Naive thymus-derived CD4-positive, alpha-beta T cell (primary cell): ENCODE measurements at places on chromosomes 4 and X.

- no peak for DNase-seq
Measured at GRCh38 chrX:115419069-115419468, 129.6 kb downstream of the LUZP4 start.

- DNase-seq = no peak
Measured at GRCh38 chr4:103374758-103375157, 176.6 kb upstream of the CENPE start.

- DNase-seq = no peak
Measured at GRCh38 chr4:159937595-159937994, 834.7 kb downstream of the RAPGEF2 start.

- DNase-seq = no peak
Measured at GRCh38 chr4:13344216-13344615, 139.9 kb downstream of the RAB28 start.

DNA sequence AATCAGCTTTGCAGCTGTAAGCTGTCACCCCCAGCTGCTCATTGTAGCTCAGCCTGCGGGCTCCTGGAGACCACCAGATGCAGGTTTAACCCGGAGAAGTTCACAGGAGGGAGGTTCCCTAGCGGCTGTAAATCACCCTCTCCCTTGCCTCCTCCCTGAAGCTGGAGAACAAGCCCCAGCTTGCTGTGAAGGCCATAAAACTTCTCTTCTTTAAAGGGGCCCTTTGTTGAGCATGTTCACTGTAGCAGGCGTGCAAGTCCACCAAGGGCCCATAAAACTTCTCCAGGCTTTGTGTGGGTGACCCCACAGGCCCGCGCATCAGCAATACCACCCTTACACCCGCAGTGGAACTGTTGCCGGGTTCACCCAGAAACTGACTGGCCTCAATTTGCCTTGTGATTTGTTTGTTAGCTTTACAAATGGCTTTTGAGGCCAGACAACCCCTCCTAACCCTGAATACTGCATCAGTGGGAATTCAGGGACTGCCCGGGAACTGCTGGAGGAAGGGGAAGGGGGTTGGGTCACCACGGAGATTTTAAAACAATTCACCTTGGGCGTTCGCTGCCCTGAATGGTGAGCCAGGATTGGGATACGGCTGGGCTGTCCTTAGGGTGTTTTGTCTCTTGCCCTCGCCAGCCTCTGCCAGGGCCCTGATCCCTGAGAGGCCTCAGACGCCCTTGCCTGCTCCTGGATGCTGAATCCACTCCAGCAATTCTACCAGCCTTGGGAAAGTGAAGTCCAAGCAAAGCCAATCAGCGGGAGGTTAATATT, 49.5 kb upstream of the ATP6AP2 start:
- DNase-seq = no peak

DNA sequence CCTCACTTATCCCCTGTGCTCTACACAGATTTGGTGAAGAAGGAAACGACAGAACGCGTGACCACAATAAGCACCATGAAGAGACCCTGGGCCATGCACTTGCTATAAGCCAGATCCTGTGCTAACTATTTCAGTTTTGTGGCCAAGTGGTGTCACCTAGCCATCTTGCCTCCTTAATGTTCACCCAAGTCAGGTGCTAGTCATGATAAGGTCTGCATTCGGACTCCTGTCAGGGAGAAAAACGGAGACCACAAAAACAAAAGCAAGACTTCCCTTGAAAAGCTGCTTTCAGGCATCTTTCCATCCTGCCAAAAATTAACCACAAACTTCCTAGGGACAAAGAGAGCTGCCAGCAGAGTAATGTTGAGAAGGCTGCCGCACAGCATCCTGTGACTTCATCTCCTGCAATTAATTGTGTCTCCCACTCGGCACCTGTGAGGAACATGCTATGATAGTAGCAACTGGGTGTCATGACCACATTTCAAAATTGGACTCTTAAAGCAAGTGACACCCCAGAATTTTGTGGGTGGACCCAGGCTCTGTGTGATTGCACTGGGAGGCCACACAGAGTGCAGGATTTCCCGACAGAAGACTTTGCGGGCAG, 8.8 kb upstream of the IDS start:
- no peak for DNase-seq

DNA sequence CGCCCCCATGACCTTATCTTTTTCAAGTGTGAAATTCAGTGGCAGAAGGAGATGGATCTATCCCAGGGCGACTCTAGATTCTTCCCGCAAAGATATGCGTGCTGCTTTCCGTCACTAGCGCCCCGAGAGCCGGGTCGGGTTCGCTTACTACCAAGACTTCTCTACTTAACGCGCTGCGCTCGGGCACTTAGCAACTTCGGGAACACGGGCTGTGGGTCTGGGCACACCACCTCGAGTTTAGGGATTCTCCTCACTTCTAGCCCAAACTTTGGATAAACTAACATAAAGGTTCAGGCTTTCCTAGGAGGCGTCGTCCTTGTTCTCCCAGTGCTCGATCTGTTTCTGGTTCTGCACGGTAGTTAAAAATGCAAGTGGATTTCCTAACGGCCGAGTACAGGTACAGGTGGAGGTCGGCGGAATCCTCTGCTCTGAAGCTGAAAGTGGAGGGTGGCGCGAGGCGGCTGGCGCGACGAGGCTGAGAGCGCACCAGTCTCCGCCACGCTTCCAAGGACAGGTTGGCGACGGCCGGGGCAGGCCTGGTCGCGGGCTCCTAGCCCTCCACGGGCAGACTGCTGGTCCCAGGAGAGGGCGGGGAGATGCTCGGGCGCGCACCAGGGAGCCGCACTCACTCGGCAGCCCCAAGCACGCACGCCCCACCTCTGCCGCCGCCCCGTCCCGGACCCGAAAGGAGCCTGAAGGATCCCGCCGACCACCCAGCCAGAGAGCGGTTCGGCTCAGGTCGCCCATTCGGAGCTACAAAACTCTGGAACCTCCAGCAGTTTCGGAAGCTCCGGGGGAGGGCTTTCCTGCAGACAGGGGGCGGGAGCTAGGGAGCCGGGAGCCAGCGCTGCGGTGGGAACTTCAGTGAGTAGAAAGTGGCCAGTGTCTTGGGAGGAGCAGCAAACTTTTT, 100.8 kb upstream of the TENM3 start:
- DNase-seq = no peak

GRCh38 chr4:67810011-67810410, 55.8 kb upstream of the GNRHR start:
- DNase-seq = no peak

DNA sequence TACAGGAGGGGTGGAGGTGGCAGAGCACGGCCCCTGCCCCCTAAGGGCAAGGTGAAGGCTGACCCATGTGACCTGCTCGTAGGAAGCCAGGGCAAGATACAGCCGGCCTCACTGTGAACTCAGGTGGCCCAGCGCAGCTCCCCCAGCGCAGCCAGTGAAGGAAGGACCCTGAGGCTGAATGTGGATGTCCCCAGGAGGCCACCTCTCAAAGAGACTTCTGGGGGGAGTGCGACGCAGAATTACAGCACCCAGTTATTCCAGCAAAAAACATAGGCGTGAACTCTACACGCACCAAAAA, 52.6 kb downstream of the ZFYVE28 start:
- DNase-seq = no peak

DNA sequence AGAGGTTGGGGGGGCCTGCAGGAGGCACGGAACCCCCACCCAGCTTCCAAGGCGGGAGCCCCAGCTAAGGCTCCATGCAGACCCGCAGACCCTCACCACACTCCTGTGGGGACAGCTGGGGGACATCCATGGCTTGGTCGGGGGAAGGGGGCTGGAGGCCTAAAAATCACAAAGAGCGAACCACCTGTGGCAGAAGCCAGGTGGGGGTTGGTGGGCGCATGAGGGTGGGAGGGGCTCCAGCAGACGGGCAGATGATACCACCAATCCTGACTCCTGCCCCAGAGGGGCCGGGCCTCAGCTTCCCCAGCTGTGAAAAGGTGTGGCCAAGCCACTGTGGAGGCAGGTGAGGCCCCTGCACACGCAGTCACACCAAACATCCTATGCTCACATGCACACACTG, 111.6 kb downstream of the FAM53A start:
- DNase-seq = no peak

DNA sequence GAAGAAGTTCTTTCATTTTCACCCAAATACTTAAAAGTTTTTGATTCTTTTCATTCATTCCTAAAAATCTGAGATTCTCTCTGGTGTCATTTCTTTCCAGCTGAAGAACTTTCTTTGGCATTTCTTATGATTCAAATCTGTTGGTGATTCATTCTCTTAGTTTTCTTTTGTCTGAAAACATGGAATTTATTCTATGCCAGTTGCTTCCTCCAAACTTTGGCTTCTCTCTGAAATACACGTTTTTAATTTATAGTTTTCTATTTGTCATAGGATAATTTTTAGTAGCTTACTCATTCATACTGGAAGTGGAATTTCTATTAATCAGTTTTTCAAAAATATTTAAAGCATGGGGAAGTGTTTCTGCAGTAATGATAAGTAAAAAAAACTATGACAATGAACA, 1012.0 kb downstream of the RPA4 start:
- no peak for DNase-seq

GRCh38 chrX:74450803-74451449, 29.6 kb downstream of the SLC16A2 start:
- DNase-seq = no peak

GRCh38 chr4:102341201-102341600, 4.1 kb downstream of the SLC39A8 start:
- DNase-seq = no peak

- no peak for DNase-seq
Measured at GRCh38 chr4:153610623-153611376, 73.3 kb upstream of the TLR2 start.

- DNase-seq = no peak
Measured at GRCh38 chr4:153777421-153777820, 11.5 kb downstream of the SFRP2 start.

DNA sequence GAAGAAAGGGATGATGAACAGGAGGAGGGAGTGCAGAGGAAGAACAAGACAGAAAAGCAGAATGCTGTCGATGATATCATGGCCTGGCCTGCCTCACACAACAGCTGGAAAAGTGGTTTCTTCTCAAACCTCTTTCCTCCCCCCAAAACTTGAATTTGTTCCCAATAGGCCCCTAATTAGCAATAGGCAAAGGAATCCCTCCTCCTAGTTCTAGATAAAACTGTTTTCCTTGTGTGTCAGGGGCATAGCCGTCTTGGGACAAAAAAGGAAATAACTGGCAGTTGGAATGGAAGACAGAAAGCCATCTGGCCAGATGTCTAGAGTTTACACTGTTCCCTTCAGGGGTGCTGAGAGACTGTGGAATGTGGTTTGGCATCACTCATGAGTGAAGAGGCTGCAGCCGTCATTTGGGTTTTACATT, 177.8 kb upstream of the C1QTNF7 start:
- no peak for DNase-seq

- no peak for DNase-seq
Measured at GRCh38 chr4:124867536-124867935, 155.0 kb upstream of the ANKRD50 start.

DNA sequence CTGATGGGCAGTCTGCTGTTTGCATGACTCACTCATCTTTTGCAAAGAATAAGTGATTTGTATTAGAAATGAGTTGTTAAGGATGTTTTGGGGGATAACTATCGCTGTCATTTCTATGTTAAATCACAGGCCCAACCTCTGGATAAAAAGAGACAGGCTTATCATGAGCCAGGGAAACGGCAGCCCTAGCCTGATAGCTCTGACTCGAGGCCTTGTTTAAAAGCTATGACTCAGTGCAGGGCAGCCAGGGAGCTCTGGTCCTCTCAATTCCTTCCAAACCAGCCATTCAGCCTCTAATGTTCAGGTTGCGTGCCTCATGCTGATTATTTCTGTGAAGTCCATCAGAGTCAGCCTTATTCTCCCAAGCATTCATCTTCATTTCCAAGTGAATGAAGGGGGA, 305.9 kb upstream of the HAND2 start:
- DNase-seq = no peak

DNA sequence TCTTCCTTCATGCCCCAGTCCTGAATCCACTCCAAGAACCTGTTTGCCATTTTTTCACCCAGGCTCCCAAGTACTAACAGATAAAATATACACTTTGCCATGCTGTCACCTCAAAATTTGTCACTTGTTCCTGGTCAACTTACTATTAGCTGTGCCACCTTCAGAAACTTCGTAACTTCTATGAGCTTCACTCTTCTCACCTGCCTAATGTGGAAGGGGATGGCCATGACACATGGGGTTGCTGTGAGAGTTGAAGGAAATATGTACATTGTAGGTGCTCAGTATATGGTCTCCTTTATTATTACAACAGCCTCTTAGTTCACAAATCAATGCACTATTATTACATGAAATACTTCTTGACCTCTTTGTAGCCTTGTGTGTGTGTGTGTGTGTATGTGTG, 10.4 kb downstream of the TMSB4X start:
- no peak for DNase-seq

DNA sequence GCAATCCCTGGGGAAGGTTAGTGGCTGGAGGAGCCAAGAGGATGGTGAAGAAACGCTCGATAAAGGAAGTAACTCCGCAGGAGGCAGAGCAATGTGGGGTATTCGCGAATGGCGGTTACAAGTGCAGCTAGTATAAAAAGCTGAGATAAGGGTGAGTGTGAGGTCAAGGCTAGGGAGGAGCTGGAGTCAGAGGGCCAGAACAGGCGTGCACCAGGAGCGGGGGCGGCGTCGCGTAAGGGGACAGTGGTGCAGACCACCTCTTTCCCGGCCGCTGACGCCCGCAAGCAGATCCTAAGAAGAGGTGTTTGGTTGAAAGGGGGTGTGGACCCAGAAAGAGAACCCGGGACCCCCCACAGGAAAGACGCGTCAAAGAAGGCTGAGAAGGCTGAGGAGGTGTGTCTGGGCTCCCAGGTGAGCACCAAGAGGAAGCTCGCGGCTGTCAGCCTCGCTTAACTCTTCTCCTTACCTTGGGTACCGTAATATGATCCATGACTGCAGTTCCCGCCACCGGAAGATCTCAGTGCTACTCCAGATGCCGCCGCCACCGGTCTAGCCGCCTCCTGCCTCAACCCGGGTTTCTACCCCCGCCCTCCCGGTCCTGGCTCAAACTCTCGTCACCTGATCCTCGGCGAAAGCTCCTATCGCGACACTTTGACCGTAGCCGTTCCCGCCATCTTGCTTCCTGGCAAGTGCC, at the start of gene MTMR8:
Gene MTMR8, minus strand, starts transcription at position 579 of the 694 bp plus-strand sequence. Its CDS starts 89 bp downstream, at position 490.
- peak; percentile 70 for DNase-seq

DNA sequence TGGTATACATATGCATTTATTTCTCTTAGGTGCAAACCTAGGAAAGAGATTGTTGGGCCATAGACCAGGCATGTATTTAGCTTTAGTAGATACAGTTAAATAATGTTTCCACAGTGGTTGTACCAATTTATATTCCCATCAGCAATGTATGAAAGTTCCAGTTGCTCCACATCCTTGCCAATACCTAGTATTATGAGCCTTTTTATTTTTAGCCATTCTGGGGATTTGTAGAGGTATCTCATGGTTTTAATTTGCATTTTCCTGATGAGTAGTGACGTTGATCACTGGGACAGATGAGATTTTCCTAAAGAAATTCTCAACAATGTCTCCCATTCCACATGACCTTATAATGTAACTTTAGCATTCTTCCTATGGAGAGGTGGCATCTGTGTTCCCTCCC, 56.9 kb downstream of the SUPT20HL2 start:
- DNase-seq = no peak

GRCh38 chrX:150790021-150790420, 96.8 kb downstream of the MTMR1 start:
- no peak for DNase-seq

DNA sequence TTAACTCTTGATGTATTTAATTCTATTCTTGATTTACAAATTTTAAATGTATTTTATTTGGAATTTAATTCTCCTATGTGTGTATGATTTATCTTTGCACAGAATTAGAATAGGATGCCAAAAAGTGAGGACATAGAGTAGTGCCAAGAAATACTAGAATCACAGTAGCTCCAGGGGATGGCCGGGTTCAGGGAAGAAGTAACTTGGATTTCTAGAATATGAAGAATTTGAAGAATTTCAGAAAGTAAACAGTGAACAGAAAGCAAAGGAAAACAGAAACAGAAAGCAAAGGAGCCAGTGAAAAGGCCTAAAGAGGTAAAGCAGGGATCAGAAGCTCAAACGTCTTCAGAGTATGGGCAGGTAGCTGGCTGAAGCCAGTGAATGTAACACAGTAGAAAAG, 1187.6 kb downstream of the RPA4 start:
- DNase-seq = no peak
